Kidney epithelial cell (primary cell): ENCODE measurements at places on chromosomes 11 and 22.

GRCh38 chr22:49659281-49659923 lies 168.3 kb downstream of the BRD1 start:
- DNase-seq = no peak

DNA sequence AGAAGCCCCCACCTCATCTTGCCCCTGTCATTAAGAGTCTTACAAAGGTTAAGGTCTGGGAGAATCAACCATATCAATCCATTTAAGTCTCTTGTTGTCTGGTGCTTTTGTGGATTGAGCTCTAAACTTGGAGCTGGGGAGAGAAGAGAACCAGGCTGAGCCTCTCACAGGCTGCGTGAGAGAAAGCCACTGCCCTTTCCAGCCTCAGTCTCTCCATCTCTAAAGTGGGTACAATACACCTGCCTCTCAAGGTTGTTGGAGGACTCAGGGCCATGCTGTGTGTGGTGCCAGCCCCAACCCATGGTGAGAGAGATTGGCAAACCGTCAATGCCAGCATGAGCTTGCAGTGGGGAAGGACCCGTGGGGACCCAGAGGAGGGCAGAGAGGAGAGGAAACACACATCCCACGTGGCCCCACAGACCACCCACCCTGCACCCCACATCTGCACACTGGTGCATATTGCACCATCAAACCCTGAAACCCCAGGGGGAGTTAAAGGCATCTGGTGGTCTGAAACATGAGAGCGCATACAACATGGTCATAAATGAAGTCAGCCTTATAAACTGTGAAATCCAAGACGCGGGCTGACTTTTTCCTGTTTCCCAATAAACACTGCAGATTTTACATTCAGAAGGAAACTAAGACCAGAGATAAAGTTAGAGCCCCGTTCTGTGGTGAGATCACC lies 27.5 kb upstream of the FBLN1 start:
- no peak for DNase-seq

GRCh38 chr11:13786688-13787087 lies 118.2 kb downstream of the FAR1 start:
- no peak for DNase-seq

DNA sequence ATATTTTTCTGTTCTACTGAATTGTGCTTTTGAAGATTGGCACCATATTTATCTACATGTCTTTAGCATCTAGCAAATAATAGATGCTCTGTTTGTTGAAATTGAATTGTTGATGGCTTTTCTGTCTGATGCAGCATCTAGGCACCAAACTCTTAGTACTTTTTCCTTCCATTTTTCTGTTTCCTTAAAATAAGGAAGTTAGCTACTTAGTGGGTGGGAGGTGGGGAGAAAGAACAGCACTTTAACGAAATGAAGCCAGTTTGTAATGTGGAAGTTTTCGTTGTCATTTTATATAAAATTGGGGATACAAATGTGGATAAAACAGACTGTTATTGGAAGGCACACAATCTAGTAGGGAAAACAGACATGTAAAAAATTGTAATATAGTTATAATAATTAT lies 76.6 kb downstream of the HIPK3 start:
- DNase-seq = no peak

- no peak for DNase-seq
These were observed 39.9 kb downstream of the MAML2 start for GRCh38 chr11:96303064-96303463.

- DNase-seq = no peak
These were observed 76.8 kb downstream of the C11orf58 start for GRCh38 chr11:16815047-16815767.

DNA sequence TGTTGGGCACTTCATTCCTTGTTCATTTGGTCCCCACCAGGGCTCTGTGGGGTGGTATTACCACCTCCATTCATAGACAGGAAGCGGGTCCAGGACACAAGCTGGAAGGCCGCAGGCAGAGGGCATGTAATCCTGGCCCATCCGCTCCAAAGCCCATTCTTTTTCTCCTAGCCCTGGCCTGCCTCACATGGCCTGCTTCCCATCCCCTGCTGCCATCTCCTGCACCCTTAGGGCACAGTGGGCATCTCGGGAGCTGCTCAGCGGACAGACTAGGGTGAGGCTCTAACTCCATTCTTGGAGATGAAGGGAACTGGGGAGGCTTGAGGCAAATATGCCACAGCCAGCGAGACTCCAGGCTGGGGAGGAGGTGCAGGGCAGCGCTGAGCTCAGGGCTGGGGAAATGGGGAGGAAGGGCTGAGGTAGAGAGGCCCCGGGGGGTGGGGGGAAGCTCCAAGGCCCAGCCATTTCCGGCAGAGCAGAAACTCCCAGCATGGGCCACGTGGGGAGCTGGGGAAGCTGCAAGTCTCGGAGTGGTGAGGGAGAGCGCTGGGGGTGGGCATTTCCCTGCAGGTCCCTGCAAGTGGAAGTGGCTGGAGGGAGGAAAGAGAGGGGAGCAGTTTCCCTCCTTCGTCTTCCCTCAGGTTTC lies 14.3 kb upstream of the BCL9L start:
- DNase-seq = no peak

DNA sequence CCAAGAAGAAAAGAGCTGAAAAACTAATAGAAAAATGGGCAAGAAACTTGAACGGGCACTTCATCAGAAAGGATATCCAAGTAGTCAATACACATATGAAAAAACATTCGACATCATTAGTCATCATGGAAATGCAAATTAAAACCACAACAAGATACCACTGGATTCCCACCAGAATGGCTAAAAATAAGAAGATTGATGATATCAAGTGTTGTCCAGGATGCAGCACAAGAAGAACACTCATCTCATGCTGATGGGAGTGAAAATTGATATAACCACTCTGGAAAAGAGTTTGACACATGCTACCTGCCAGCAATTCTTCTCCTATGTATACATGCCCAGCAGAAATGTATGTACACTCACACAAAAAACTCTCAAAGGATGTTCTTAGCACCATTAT lies 26.9 kb upstream of the SCUBE2 start:
- no peak for DNase-seq

- DNase-seq = no peak
These were observed 108.5 kb upstream of the SORL1-AS1 start for GRCh38 chr11:121561240-121561639.
